ENCODE measurements at places on chromosomes 5 and 9.

DNA sequence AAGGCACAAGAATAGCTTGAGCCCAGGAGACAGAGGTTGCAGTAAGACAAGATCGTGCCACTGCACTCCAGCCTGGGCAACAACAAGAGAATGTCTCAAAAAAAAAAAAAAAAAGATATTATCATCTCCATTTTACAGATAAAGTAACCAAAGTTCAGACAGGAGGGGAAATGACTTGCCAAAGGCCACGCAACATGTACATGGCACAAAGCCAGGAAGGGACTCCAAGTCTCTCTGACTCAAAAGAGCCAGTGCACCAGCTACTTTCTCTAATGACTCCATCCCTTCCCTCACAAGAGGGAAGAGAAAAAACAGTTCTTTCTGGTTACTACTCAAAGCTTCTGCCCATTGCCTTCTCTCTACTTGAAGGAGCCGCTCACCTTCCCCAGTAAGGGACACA lies 34.1 kb downstream of the SIL1 start:
- DNase-seq = no peak

- no peak for DNase-seq
Observed at GRCh38 chr5:168086104-168086610, 205.3 kb upstream of the WWC1 start.

- DNase-seq = no peak
Observed at GRCh38 chr9:115157245-115157674, 39.3 kb upstream of the TNC start.

- DNase-seq = no peak
Observed at GRCh38 chr9:98479967-98480847, 224.8 kb upstream of the TBC1D2 start.

DNA sequence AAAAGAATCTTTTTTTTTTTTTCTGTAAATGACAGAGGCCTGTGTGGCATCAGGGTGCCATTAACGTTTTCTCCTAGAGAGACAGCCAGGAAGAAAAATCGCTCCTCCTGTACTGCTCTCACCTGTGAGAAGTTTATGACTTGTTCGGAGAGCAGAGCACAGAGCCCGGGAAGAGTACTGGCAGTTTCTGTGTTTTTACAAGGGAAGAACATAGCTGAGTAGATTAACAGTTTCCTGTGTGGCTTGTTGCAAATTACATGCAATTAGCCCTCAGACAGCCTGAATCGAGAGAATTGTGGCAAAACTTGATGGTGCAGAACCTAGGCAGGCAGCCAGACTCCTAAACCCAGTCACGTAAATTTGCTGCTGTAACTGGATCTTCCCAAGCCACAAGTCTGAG lies 32.1 kb downstream of the PRKACG start:
- DNase-seq = no peak

All from Peyer's patch (tissue), 4 donors.